Right forelimb (tissue), 1 donor: ENCODE measurements at places on chromosomes 5 and 9.

GRCh38 chr5:143143973-143144372, 259.5 kb downstream of the NR3C1 start:
- no peak for DNase-seq

DNA sequence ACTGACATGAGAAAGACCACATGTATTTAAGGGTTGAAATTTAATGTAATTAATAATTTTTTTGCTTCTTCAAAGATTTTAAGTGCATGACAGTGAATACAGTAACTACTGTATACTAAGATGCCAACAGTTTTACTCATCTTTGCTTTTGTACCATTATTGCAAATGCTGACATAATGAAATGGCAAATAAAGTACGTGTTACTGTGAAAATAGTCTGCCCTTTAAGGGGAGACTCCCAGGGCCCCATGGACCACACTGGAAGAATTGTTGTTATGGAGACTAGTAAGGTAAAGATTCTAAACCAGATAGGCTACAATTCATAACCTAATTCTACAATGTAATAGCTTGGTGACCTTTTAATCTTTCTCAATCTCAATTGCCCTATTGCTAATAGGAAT, 84.7 kb downstream of the NR3C1 start:
- no peak for DNase-seq

DNA sequence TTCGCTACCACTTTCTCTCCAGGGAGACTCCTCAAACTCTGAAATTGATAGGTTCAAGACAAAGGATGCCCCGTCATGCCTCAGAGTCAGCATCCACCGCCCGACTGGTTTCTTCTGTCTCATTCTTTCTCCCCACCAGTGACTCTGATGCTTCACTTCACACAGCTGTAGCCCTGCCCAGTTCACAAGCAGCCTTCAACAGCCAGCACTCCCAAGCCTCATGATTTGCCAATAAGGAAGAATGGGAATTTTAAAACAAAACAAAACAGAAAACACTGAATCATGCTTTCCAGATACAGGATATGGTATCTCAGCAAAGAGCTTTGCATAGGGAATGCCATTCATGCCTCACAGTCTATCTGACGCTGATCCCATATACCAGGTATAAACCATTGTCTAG, 371.2 kb upstream of the RORB start:
- no peak for DNase-seq

DNA sequence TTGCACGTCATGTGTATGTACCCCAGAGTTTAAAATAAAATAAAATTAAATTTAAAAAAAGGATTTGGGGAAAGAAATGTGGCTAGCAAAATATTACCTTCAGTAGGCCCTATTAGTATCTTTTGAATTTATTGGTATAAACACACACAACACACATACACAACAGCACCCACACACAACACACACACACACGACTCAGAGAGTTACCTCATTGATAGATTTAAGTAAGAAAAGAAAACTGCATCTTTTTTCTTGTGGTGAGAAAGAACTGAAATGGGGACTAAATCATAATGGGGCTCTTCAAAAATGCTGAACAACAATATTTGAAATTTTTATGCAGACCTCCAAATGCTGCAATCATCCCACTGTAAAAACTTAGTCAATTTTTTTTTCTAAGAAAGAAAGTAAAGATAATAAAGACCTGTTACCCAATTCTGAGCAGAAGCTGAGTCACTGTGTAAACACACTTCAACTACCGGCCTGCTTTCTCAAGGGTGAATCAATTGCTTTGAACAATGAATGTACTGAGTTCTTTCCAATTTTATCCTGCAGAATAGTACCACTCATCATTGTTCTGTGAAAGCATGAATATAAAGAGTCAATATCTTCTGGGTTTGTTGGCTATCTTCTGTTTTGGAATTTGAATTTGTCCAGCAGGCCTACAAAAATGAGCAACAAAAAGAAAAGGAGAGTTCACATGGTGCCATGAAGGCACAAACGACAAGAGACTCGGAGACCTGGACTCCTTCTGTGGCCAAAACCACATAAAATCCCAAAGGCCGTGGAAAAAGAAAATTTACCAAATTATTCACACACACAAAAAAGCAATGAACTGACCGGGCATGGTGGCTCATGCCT, 57.9 kb upstream of the CCNG1 start:
- DNase-seq = no peak

- no peak for DNase-seq
Observed at GRCh38 chr5:96236051-96236450, 197.0 kb downstream of the PCSK1 start.

DNA sequence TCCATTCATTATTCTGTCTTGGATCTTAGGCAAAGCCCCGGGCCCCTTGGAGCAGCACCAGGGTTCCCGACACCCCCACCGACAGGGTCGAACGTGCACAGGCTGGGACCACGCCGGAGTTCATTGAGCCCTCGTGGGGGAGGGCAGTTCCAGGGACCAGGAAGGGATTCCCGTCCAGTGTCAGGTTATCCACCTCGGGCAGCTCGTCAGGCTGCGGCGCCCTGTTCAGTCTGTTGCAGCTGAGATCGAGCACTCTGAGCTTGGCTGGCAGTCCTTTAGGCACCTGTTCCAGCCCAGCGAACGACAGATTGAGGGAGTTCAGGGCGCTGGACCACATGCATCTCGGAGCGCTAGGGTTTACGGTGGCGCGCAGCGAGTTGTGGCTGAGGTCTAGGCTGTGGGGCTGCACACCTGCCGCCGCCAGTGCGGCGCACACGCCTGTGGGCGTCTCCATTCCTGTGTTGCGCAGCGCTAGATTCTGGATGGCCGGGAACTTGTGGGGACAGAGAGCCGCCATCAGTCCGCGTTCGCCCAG, 1.1 kb downstream of the CD14 start:
- no peak for DNase-seq

DNA sequence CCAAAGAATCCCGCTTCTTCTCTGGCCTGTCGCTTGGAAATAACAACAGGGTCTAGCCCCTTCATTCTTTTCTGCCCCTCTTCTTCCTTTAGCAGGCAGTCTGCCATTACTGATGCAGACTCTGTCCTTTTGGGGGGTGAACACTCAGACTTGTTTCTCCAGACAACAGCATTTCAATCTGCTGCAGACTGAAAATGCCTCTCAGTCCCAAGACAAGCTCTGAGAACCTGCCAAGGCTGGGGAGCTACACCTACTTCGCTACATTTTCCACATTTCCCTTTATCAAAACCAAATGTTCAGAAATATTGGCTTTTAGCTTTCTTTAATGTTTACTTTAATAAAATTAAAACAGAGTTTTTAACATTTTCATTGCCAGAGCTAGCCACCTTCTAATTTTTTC, 152.4 kb downstream of the MPDZ start:
- no peak for DNase-seq

- DNase-seq = no peak
Observed at GRCh38 chr5:160326981-160327380, 14.6 kb upstream of the CCNJL start.

DNA sequence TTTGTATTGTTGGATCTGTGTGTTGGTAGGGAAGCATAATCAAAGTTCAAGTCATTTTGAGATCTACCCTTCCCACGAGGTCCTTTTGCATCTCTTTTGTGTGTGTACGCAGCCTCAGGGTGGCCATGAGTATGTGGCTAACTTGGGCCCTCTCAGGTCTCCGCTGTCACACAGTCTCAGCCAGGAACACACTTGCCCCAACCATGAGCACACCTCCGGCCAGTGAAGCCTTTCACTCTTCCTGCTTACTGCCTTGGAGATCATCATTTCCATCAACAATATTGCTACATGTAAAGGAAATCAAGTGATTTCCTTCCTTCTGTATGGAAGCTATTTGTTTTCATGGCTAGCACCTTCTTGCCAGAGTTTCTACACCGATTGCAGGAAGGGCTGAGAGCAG, 13.9 kb downstream of the ZNF346 start:
- DNase-seq = no peak

DNA sequence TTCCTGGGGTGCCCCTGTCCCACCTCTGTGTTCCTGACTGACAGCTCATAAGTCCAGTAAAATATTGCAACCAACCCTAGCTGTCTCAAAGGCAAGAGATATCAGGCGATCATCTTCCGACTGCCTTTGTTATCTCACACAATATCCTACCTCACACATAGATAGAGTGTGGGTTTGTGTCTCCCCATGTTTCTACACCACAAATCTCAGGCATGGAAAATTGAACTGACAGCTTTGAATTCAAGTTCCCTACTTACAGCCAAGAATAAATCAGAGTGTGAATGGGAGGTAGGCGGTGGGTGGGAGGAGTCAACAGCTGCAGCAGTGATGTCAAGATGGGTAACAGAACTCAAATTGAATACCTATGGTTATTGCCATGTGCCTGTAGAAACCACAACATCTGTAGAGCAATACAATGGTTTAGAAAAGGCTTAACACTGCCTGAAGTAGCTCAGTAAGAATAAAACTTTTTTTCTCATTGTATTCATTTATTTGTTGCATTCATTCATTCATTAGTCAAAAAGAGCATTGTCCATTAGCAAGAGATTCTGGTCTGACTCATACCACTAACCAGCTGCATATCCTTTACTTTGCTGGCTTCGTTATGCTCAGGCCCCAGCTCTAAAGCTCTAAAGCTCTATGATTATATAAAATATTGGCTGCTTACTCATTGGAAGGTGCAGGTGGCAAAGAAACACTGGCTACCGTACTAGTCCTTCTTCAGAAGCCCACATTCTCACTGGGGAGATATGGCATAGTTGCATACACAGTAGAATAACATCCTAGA, 108.2 kb upstream of the DMAC1 start:
- no peak for DNase-seq

DNA sequence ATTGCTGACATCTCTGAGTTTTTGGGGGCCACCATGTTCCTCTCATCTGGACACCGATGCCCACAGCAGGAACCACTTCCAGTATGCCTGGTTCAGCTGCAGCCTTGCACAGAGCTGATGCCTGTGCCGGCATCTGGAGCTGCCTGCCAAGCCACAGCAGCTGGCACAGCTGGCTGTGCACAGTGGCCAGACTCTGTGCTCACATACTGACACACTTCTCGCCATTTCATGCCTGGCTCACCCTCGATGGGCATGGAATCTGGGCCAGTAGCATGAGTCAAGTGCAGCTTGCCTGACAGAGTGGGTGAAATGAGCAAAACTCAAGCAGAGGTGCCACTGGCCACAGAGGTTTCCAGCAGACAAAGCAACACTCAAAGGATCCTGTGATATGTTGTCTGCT, 863.4 kb downstream of the DNAH5 start:
- DNase-seq = no peak

DNA sequence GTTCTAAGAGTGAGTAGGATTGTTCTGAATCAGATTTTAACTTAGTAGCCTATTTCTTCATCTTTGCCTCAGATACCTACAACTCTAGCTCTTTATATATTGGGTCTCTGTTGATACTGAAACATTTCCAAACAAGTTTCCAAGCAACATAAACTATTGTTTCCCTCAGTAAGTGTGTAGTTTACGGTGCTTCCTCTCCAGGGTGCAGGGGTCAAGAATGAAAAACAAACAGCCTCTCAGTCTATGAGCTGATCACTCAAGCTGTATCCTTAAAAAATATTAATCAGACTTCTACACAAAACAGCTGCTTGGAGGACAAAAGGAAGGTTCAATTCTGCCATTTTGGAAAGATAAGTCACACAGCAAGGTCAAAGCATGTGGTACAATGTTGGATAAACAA, 75.0 kb downstream of the ADAMTS12 start:
- DNase-seq = no peak

GRCh38 chr9:23821375-23822181, 4.5 kb downstream of the ELAVL2 start:
- DNase-seq = peak; percentile 77

- DNase-seq = no peak
Observed at GRCh38 chr5:134451225-134451935, 39.7 kb upstream of the CDKN2AIPNL start.

- DNase-seq = no peak
Observed at GRCh38 chr5:175347931-175348330, 96.1 kb downstream of the DRD1 start.

DNA sequence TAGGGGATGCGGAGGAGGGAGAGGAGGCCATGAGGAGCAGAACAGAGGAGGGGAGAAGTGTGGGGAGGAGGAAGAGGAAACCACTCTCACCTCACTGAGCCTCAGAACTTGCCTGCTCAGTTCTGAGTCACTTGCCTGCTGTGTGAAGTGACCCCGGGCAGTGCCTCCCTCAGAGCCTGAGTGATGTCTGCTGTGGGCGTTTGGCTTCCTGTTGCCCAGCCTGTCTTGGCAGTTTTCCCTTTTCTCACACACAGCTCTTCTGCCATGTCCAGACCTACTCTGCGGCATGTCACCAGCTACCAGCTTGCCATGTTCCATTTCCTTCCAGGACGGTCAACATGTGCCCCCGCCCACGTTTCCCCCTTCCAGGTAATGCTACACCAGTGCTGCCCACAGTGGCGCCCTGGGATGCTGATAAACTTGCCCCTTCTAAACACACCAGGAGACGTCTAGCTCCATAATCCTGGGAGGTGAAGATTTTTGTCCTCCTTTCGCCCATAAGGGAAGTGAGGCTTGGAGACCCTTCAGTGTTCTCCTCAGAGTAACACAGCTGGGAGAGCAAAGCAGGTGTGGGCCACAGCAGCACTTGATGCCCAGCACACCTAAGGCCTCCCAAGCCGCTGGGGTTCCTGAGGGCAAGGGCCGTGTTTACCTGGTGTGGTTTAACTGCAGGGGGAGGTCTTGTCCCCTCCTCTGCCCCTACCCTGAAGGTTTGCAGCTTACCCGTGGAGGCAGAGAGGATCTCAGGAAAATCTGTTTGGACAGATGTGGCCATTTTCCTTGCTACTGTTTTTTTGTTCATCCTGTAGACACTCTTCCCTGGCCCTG, 63.8 kb upstream of the RNF130 start:
- DNase-seq = no peak

DNA sequence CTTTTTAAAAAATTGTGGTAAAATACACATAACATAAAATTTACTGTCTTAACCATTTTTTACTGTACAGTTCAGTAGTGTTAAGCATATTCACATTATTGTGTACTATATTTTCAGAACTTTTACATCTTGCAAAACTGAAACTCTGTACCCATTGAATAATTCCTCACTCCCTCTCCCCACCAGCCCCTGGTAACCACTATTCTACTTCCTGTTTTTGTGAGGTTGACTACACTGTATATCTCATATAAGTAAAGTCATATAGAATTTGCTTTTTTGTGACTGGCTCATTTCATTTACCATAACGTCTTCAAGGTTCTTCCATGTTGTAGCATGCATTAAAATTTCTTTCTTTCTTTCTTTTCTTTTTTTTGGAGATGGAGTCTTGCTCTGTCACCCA, 87.0 kb downstream of the LNPEP start:
- DNase-seq = no peak

DNA sequence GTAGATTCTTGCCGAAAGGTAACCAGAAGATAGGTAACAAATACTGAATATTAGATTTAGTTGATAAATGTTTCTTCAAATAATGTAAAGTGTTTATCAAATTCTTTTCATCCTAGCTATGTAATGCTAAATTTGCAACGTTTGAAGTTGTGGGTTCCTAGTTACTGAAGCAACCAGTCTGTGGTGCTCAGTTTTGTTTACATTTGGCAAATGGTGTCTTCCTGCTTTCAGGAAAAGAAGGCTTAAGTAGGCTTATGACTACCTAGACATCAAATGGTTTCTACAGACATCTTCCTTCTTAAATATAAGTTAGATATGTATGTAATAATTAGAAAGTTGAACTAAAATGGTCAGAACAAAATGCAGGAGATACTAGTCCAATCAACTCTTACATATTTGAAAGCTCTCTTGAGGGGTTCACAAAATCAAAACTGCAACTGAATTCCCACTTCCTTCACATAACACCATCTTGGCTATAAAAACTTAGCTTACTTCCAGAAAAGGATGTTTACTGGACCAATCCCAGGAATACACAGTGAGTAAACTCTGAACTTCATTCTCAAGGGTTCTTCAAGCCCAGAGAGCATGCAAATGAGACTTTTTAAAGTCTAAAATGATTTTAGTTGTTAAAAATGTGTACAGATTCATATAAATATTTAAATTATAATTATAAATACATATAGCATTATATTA, 125.7 kb upstream of the ITGA1 start:
- DNase-seq = no peak
